ENCODE measurements at places on chromosomes 3 and 15.
A peak's percentile ranks its signal among the peaks of the same experiment; 100 is the strongest.

GRCh38 chr15:47715856-47716445 is 1.4 kb upstream of the SEMA6D start:
- DNase-seq = no peak

DNA sequence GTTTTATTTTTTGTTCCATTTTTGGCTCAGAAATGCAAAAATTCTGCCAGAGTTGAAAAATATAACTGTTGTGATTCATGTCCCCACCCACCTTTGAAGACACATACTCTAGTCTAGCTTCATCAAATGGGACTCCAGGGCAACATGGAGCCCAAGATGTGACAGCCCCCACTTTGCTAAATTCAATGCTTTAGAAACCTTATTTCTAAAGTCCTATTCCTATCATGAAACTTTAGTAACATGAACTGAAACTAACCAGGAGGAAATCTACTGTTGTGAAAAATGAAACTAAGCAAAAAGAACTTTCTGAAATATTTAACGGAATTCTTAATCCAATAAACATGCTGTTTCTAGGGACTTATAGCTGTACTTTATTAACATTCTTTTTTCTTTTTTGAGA is 20.3 kb downstream of the UBP1 start:
- DNase-seq = no peak

DNA sequence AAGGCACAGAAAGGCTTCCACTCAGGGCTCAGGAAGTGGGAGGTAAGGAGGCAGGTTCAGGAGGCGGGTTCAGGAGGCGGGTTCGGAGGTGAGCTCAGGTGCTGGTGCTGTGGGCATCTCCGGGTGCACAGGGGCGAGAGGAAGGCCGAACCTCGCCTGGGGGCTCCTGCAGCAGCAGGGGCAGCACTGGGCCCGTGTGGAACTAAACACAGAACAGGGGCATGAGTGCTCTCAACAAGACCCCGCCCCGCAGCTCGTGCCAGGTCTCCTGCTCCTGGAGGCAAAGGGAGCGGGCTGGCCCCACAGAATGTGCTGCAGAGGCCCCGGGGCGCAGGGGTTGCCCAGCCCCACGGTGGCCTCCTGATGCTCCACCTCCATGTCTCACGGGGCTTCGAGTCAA is 13.7 kb downstream of the ZDHHC19 start:
- no peak for DNase-seq

DNA sequence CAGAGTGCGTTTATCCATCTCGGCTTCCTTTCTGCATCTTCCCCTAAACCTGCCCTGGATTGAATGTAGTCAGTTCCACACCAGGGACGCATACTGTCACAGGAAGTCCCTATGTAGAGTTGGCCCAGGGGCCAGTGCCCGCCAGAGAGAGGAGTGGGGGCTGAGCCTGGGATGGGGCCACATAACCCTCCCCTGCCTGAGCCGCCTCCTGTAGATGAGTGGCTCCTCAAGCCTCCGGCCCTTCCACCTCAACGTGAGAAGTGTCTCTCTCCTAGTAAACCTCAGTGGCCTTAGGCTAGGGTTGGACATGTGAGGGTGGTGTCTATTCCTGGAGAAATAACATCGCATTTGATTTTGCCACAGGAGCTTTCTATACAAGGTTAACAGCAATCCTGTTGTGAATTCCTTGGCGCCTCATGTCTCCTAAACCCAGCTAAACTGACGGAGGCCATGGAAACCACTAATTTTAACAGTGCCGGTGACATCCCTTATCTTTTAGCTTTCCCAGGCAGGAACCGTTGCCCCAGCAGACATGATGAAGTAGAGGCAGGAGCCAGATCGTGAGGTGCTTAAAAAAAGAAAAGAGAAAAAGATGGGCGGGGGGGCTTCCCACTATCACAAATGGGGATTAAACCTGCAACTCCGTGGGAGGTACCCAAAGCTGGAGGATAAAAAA is 171.1 kb downstream of the CHDH start:
- DNase-seq = no peak

- no peak for DNase-seq
Observed at GRCh38 chr15:100060276-100060926, 281.4 kb downstream of the ADAMTS17 start.

DNA sequence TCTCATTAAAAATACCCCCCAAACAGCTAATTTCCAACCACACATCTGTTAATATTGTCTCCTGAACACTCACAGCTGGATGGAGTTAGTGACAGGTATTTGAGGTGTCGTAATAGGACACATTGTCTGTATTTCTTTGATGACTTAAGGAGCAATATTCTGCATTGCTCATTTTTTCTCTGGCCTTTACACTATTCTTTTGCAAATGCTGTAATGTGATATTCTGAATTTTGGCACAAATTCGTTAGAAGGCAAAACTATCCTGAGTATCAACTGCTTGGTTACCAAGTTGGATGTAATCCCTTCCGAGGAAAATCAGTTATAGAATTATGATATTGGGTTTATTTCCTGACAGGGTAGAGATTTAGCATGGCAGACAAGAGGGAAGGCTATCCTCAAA is 1030.2 kb downstream of the MCTP2 start:
- no peak for DNase-seq

DNA sequence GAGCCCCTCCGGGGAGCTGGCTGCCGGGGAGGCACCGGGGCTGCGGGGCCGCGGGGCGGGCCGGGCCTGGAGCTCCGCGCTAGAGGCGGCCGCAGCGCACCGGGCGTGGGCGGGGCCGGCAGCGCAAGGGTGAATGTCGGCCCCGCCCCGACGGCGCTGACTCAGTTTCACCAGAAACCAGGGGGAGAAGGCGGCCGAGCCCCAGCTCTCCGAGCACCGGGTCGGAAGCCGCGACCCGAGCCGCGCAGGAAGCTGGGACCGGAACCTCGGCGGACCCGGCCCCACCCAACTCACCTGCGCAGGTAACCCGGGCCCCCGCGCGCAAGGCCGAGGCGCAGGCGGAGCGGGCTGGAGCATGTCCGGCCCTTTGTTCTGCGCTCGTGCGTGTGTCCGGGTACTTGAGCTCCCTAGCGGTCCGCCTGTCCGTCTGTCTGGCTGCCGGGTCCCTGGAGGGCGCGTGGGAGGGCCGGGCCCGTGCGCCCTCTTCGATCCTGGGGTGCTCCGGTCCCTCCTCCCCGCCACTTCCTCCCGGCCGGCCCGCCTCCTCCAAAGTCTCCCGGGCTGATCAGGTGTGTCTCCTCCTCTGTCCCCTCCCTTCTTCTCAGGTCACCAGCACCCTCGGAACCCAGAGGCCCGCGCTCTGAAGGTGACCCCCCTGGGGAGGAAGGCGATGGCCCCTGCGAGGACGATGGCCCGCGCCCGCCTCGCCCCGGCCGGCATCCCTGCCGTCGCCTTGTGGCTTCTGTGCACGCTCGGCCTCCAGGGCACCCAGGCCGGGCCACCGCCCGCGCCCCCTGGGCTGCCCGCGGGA is at the start of gene SPINT1:
Gene SPINT1, plus strand, starts transcription at position 164 of the 811 bp plus-strand sequence. Its CDS starts 507 bp downstream, at position 671.
- DNase-seq = peak; percentile 65

- no peak for DNase-seq
Observed at GRCh38 chr3:153215497-153215896, 53.5 kb downstream of the RAP2B start.

GRCh38 chr15:93348711-93349545 is 259.9 kb upstream of the RGMA start:
- no peak for DNase-seq

DNA sequence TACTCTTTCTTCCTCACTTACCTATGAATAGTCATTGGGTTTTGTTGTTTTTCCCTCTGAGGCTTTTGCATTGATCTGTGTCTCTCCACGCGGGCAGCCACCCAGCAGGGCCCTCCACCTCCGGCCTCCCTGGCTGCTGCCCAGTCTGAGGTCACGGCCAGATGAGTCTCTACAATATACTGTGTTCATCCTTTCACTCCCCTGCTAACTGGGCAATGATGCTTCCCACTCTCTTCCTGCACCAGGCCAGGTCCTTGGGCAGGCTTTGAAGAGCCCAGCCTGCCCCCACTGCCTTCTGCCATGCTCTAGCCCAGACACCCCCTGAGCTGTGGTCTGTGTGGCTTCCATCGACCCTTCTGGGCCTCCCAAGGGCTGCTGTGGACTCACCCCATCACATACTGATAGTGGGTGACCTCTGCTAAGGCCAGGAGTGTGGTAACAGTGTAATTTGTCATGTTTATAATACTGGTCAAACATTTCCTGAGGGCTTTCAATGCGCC is 18.0 kb downstream of the PDIA5 start:
- DNase-seq = no peak

DNA sequence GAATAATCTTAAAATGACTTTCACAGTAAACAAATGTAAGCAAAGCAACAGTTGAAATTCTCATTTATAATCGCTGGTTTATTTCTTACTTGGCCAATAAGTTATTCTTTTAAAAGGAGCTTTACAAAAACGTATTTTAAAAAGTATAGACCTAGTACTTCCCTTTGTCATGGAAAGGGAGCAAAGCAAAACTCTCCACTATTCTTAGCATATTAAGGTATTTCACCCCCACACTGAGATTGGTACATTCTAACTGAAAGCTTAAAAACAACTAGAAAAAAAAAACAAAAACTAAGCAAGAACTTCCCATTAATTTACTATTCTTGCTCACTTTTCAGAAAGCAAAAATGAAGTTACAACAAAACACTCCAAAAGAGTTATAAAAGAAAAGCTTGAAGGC is 1.5 kb downstream of the ATG3 start:
- no peak for DNase-seq

DNA sequence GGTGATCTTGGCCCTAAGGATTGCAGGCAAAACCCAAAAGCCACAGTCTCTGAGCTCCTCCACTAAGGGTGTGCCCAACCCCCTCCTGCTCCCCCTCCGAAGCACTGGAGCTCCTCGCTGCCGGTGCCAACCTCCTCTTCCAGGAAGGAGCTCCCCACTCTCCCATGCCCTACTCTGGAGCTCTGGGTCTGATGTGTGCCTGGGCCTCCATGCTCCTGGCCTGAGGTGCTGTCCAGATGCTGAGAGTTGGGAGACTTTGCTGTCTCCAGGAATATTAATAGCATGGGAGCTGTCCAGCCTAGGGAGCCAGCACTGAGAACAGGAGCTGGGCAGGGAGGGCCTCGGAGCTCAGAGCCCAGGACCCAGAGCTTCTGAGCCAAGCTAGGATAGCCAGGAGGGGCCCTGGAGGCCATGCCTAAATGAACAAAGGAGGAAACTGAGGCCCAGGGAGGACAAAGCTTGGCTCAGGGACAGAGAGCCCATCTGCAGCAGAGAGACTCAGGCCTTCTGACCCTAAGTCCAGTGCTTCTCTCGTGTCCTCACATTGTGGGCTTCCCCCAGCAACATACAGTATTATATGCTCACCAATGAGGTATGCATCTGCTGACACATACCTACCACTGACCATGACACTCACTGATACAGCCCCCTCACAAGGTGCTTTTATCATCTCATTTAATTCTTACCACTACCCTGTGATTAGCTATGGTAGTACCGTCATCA is 36.9 kb upstream of the HERC1 start:
- DNase-seq = no peak

- DNase-seq = no peak
Observed at GRCh38 chr15:37016231-37016630, 84.1 kb downstream of the MEIS2 start.

DNA sequence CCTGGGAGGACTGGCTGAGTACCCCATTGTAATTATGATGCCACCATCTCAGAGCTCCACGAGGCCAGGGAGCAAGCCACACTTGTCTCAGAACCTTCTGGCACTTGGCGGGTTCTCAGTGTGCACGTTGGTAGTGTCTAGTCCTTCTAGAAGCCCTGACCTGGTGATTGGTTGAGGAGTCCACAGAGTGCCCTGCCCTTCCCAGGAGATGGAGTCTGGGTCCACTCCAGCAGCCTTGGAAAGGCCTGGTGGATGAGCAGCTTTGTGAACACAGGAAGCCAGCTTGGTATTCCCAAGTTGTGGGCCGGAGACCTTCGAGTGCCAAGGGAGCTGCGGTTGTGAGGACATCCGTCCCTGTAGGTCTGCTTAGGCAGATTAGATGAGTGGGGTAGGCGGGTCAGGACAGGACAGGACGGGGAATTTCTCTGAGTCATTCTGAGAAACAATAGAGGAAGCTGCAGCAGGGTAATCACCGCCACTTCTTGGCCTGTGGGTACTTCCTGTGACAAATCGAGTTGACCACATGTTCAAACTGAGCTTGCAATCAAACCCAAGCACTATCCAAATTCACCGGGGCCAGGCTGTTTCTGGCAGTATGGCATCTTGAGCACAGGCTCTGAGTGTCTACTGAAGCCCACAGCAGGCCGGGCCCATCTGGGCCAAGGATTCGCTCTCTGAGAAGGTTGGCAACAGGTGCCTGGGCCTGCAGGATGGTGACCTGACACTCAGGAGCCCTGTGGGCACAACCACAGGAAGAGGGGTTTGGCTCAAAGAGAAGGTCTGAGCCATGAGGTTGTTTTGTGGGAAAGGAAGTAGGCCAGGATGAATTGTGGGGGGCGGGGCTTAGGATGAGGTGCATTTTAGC is 71.5 kb upstream of the PLXNA1 start:
- DNase-seq = peak; percentile 45

GRCh38 chr15:37595426-37595970 is 338.9 kb upstream of the TMCO5A start:
- no peak for DNase-seq

GRCh38 chr3:54960701-54961100 is 32.8 kb upstream of the LRTM1 start:
- no peak for DNase-seq

DNA sequence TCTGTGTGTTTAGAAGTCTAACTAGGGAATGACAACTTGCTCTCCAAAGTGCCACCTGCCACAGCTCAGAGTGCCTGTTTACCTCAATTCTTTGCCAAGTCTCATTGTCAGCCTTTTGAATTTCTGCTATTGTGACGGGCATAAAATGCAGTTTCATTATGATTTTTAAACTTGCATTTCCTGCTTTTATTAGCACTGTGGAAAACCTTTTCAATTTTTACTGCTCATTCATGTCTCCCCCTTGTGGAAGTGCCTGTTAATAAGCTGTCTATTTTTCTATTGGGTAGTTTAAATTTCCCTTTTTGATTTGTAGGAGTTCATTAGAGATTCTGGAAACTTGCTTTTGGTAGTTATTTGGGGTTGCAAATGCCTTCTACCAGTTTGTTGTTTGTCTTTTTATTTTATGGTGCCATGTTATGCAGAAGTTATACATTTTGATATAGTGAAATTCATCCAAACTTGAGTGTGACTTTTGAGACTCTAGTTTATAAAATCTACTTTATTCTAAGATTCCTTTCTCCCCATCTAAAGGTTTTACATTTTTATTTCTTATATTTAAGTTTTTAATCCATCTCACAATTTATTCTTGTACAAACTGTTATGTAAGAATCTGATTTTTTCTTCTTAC is 53.9 kb upstream of the FRMD4B start:
- DNase-seq = no peak

- no peak for DNase-seq
Observed at GRCh38 chr3:172201136-172201869, 161.9 kb downstream of the FNDC3B start.

- no peak for DNase-seq
Observed at GRCh38 chr3:124846189-124846588, 41.0 kb downstream of the ITGB5 start.

Measured in stimulated activated CD8-positive, alpha-beta memory T cell treated with anti-CD3 and anti-CD28 coated beads, Interleukin-15, amount 100 ng/mL, for 4 hours (primary cell).